WERI-Rb-1 (cell line): ENCODE measurements at places on chromosomes 4 and X.

DNA sequence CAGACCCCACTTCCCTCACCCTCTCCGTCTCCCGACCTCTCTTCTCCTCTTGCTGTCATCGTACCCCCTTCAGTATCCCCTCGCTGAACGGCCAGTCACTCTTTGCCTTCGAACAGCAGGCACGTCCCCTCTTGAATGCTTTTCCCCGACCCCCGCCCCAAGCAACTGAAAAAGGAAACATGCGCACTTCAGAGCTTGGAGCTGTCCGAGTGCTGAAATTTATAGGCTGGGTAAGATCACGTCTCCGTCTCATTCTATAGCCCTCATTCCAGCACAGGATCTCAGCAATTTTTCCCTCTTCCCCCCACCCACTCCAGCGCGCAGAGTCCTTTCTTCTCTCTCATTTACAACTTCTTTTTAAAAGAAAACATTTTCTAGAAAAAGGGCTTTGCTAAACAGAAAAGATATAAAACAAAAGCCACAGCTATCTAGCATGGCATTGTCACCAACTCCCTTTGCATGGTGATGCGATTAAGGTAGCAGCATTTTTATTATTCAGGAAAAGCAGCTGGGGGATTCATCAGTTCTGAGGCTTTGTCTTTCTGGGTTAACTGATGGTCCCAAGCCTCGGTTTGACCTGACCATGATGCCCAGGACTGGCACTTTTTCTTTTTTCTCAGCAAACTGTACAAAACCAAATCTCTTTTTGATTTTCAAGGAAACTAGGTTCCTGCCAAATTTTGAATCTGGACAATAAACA is at the start of gene GLRA2:
Gene GLRA2, plus strand, starts transcription at position 247 of the 700 bp plus-strand sequence. CDS start 522 bp downstream, outside the sequence.
- DNase-seq, result no peak

- DNase-seq, result no peak
Measured at GRCh38 chrX:127276326-127276725, 456.8 kb downstream of the PRR32 start.

GRCh38 chrX:22737541-22737940 is 262.2 kb upstream of the DDX53 start:
- no peak for DNase-seq

GRCh38 chrX:97806238-97806637 is 922.5 kb downstream of the RPA4 start:
- no peak for DNase-seq

DNA sequence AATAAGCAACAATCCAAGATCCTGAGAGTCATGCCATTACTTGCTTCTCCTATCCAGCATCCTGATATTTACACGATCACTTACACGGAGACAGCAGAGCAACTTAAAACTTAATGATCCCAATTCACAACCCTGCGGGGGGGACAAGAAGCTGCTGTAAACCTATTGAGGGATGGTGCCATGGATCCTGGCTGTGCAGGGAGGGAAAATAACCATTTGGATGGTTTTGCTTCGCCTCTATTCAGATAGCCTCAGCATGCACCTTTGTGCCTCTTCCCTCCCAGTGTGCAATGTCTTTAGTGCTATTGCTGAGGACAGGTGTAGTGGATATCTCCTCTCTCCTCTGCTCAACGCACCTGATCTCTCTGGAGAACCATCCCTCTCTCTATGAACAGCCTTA is 89.7 kb upstream of the PPARGC1A start:
- no peak for DNase-seq

GRCh38 chrX:126701380-126701779 is 118.1 kb upstream of the PRR32 start:
- DNase-seq, result no peak

GRCh38 chrX:71143508-71143907 is 1.1 kb upstream of the NLGN3 start:
- DNase-seq, result no peak

GRCh38 chr4:2395038-2395437 is 23.4 kb downstream of the ZFYVE28 start:
- no peak for DNase-seq

- peak; percentile 5 for DNase-seq
Measured at GRCh38 chr4:3414421-3415279, 27.1 kb upstream of the HGFAC start.

GRCh38 chr4:27016551-27016950 is 155.9 kb downstream of the STIM2 start:
- no peak for DNase-seq

DNA sequence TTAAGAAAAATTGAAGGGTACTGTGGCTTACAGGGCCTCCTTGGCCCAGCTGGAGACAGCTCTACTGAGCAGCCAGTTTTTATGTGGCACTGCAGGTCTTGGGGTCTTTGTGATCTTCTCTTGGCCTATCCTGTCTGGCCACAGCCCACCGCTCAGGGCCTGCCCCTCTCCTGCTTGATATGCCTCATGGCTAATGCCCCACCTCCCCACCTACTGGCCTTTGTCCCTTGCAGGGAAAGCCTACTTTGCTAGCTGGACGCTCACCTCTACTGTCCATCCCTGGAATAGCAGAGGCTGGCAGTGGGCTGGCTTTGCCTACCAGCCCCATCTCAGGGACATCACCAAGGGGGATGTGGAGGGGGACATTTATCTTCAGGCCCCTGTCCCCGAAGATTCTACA is 134.1 kb downstream of the PJA1 start:
- peak; percentile 56 for DNase-seq

DNA sequence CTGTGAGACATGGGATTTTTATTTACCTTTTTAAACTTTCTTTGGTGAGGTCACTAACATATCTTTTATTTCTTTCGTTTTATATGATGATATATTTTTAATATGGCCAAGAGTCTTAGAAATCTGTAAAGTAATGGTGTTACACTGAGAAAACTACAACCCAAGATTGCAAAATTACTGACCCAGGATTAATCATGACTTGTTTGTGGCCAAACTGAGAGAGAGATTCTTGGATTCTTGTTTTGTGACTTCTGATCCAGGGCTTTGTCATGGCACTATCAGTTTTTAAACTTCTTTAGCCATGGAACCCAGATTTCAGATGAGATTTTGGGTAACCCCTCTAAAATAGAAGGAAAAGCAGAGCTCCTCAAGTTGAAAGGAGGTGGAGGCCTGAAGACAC is 42.0 kb downstream of the SGMS2 start:
- DNase-seq, result no peak

DNA sequence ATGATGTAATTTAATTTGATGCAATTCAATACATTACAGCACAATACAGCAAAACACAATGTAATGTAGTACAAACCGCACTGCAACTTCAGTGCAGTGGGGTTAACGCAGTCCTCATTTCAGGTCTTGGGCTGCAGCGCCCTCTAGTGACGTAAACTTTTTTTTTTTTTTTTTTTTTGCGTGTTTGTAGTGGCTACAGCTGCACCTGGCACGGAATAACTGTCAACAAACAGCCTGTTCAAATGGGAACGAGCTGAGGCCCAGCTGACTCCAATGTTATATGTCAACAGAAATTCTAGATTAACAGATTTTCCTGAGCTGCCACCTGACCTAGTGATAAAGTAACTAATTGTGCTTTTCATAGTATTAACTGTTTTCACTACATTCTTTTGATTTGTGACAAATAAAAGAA is 33.5 kb upstream of the RASSF6 start:
- DNase-seq, result peak; percentile 11
